Fibroblast of skin of right biceps (primary cell): ENCODE measurements at places on chromosomes 1 and 21.

DNA sequence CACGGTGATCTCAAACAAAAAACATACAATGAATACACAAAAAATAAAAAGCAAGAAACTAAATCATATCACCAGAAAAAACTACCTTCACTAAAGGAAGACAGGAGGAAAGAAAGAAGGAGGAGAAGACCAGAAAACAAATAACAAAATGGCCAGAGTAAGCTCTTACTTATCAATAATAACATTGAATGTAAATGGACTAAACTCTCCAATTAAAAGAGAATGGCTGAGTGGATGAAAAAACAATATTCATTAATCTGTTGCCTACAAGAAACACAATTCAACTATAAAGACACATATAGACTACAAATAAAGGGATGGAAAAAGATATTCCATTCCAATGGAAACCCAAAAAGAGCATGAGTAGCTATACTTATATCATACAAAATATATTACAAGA lies 27.2 kb downstream of the LRIF1 start:
- DNase-seq = no peak

- DNase-seq = no peak
Measured at GRCh38 chr21:27771938-27772483, 805.1 kb upstream of the ADAMTS5 start.

GRCh38 chr1:213391445-213391844 lies 340.4 kb downstream of the RPS6KC1 start:
- DNase-seq = no peak

DNA sequence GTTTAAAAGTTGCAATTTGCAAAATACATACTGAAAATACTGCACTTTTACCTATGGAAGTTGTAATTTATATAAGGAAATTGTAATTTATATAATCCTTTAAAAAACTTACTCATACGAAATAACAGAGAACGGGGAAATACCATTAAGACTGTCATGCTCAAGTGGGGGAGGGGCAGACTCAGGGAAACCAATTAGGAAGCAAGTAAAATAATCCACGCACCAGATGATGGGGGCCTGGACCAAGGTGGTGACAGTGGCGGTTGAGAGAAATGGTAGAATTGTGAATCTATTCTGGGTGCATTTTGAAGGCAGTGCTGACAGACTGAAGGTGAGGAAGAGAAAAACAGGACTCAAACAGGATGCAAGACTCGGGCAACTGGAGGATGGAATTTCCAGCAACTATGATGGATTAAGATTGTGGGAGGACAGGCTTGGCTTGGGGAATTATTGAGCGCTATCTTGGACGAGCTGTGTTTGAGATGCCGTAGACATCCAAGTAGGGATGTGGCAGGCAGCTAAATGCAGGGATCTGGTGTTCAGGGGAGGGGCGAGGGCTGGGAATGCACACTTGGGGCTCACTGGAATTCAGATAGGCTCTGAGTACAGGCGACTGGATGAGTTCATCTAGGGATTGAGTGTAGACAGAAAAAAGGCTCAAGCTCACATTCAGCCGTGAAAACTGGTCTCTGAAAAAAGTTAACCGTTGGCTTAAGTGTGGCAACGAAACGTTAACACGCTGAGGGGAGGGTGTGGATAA lies 977 bp downstream of the LCA5L start:
- DNase-seq = peak; percentile 72

- DNase-seq = peak; percentile 55
Measured at GRCh38 chr1:92211166-92211565, 6.5 kb upstream of the C1orf146 start.
